ENCODE measurements at places on chromosomes 3 and 15.

DNA sequence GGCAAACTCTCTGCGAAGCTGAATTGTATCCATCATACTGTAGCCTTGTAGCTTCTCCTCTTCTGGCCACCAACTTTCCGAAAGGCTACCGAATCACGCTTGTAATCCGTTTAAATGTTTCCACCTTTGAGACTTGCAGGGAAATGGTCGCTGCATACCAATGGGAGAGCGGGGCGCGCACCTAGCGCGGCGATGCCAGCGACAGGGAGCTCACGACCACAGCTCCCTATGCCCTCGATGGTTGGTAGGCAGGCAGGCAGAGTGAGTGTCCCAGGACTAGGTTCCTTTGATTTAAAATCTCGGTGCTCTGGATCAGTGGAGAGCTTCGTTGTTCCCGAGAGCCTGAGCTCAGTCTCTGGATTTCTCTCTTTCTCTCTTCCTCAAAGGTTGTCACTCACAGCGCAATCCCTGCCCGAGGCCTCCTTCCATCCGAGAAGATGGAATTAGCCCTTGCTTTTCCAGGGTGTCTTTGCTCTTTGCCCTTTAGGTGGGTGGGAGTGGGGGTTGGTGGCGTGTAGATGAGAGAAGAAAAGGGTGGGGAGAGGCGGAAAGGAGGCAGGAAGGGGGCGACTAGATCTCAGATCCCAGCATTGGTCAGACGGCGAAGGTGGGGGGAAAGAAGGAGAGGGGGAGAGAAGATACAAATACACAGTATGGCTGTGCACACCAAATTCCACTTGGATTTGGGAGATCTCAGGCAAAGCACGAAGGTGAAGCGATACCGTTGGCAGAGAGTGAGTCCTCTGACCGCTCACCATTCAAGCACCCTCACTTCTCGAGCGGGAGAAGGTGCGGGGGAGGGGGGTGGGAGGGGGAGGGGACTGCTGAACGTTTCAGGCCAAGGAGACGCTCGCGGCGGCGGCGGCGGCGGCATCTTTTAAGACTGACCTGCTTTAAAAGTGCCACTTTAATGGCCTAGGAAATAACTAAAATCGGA is at the start of gene SLITRK3:
Gene SLITRK3 (minus strand): TSS at position 745 of the 937 bp plus-strand sequence. CDS start 5,554 bp downstream, outside the sequence.
- no peak for DNase-seq

GRCh38 chr3:38039101-38039898 is at the start of gene DLEC1:
DLEC1 (plus strand) TSS chr3:38039208; CDS start chr3:38039226, 18 bp downstream.
- DNase-seq, result peak; percentile 84

DNA sequence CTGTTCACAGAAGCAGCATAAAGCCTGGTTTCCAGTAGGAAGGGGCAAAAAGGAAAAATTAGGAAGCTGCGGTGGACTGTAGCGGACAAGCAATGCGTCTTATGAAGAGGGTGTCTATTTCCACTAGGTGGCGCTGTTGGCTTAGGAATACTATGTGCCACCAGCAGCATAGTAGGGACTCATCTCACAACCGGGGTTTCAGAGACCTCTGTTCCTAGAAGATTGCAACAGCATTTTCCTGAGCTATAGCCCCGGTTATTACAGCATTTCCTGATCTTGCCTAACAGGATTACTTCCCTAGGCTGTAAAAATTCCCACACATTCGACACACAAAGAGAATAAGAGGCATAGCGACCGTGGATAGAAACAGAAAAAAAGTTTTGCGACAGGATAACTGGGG is 683.0 kb downstream of the TBL1XR1 start:
- peak; percentile 81 for DNase-seq

- peak; percentile 5 for DNase-seq
Measured at GRCh38 chr3:181417748-181418147, 294.0 kb upstream of the SOX2 start.

GRCh38 chr15:52483707-52484106 is 45.0 kb downstream of the MYO5A start:
- peak; percentile 12 for DNase-seq

DNA sequence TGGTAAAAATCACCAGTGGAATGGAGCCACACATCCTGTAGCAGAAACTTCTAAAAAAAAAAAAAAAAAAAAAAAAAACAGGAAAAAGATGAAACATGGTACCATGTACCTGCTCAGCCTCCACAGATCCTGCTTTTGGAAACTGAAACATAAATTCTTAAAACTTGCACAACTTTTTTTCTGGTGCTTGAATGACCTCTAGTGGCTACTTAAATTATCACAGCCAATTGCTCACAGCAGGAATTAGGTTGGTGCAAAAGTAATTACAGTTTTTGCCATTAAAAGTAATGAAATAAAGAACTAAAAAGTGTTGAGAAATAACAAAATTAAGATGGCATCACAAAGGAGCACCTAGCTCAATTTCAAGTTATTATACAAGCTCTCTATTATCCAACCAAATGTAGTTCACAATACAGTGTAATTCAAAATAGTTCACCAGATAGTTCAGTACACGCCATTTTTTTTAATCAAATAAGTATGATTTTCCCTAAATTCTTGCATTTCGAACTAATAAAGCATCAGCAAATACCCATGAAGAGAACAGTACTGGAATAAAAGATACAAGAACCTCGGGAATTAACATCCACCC is 80.6 kb downstream of the ULK4 start:
- DNase-seq, result peak; percentile 73

- no peak for DNase-seq
Measured at GRCh38 chr15:73388256-73388781, 19.6 kb upstream of the HCN4 start.

- no peak for DNase-seq
Measured at GRCh38 chr15:70269311-70269911, 171.7 kb upstream of the TLE3 start.

DNA sequence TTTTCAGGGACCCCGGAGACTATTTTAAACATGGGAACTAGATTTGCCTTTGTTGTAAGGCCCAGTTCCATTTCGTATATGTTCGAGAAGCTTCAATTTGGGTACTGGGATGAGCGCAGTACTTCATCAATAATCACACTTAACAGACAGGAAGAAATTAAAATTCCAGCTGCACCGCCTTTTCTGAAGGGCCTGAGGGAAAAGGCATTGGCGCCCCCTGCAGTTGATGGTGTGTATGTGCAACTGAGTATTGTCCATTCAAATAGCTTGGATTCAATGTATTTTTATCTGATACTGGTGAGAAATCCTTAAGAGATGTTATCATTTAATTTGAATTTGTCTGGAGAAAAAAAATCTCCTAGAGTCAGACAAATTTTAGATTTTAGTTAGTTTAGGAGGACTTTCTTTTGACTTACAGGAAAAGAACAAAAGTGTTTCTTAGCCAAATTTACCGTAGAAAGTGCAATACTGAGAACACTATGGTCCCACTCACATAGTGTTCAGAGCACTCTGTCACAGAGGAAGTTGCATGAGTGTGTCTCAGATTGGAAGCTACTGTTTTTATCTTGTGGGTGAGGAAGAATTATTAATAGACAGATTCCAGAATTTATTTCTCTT is 5.4 kb upstream of the ALDH1A2 start:
- peak; percentile 70 for DNase-seq

GRCh38 chr3:194489736-194490612 is 3.2 kb upstream of the ATP13A3 start:
- DNase-seq, result peak; percentile 60

GRCh38 chr3:126961791-126962461 is 21.0 kb upstream of the PLXNA1 start:
- no peak for DNase-seq

DNA sequence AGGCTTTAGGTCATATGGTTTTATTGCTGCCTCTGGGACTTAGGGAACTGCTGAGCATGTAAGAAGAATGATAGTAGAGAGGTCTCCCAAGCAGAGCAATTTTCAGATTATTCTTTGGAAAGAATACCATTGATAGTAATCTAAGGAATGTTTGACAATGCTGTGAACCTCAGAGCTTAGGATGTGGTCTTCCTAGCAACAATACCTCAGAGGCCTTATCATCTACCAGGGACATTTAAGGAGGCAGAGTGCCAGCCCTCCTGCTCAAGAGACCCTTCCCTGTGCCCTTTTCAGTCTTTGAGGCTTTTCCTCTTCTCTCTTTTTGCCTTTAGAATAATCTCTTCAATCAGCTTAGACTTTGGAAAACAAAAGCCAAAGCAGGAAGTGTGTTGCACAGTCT is 272.1 kb downstream of the OXSM start:
- no peak for DNase-seq

DNA sequence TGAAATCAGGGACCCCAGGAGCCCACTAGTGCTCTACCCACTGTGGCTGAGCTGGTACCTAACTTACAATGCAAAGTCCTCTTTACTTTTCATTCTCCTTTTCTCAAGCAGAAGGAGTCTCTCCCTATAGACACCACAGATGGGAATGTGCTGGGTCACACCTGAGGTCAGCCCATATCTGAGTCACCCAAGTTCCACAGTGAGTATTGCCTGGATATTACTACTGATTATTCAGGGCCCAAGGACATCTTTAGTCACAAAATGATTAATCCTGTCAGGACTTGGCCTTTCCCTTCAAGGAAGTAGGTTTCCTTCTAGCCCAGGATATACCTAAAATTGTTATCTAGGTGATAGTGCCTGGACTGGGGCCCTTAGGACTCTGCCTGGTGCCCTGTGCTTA is 1305.2 kb downstream of the SI start:
- no peak for DNase-seq

- no peak for DNase-seq
Measured at GRCh38 chr3:23701716-23702597, 103.8 kb upstream of the UBE2E1 start.

DNA sequence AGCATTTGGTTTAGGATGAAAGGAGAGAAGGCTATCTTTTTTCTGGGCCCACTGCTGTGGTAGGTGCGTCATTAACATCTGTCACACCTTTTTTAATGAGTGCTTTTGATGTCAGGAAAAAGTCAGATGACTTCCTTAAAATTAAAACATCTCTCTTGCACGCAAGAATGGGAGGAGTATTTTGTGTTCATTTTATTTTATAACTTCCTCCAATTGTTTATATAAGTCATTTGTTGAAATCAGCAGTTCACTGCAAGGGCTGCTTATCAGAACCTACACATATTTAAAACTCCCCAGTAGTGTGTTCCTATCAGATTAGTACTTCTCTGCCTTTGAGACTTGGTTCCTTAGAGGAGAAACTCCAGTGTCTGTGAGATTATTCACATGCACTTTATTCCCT is 143.8 kb downstream of the NEO1 start:
- DNase-seq, result peak; percentile 86

GRCh38 chr15:45377609-45378148 is 665 bp downstream of the GATM start:
- no peak for DNase-seq

GRCh38 chr3:164452707-164453106 is 625.6 kb downstream of the SI start:
- no peak for DNase-seq

DNA sequence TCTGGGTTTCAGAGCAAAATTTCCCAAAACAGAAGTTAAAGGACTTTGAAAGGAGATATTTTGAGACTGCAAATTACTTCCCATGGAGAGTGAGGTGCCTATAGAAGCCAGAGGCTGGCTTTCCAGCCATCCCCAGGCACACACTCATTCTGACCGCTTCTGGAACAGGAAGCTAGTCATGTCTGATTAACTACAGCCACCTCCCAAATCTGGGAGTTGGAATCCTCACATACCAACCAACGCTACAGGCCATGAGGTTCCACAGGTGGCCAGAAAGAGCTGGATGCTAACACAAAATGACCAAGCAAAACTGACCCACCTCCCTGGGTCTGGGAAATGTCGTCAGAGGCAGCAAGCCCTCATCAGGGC is 87.2 kb downstream of the SNRK start:
- DNase-seq, result no peak

GRCh38 chr15:94000606-94001005 is 230.8 kb upstream of the MCTP2 start:
- no peak for DNase-seq

GRCh38 chr15:68553994-68554720 is 24.6 kb upstream of the CORO2B start:
- DNase-seq, result peak; percentile 82

- DNase-seq, result peak; percentile 10
Measured at GRCh38 chr15:92393071-92393979, at the start of gene ST8SIA2. ST8SIA2 (plus strand) TSS chr15:92393881; CDS start chr15:92394065, 184 bp downstream.

- no peak for DNase-seq
Measured at GRCh38 chr15:75065467-75065850, 42.1 kb downstream of the PPCDC start.

DNA sequence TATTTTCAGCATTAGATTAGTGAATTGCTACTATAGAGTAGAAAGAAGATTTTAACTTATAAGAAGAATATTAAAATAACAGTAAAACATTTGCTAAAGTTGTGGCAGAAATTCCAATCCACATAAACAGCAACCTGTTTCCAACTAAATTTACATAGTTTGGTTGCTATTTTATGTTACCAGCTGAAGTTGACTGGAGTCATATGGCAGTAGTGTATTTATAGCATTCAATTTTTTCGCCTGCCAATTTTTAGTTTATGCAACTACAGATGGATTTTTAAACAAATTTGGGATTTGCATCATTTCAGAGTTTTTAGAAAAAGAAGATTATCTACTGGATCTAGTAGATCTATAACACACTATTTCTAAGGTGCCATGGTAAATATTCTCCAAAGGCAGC is 332.5 kb upstream of the BCHE start:
- no peak for DNase-seq

DNA sequence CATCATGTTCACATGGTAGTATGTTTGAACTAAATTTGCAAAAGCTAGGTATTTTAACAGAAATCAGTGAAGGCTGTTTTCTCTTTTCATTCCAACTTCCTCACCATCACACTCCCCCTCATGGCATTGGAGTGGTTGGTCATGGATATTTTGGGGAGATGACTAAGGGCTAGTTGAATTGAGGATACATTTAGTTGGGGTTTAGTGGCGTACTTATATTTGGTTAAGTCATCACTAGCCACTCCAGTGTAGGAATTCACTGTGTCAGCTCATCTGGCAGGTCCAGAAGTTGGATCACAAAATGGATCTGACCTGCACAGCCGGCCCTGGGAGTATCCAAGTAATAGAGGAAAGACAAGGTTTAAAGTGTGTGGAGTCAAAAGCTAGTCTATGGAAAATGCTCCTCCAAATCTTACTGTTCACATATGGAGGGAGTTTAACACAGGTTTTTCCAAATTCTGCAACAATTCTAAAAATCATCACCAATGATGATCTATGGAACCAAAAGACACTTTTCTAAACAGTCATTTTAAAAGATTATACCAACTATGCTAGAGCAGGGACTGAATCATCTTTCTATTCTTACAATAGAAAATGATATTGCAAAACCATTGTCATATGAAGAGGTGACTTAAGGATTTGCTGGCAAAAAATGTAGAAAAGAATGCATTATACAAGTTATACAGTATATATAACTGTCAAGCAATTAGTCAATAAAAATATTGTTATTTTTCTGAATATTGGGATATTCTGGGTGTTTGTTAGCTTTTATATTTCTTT is 247.8 kb upstream of the PEX5L start:
- no peak for DNase-seq

DNA sequence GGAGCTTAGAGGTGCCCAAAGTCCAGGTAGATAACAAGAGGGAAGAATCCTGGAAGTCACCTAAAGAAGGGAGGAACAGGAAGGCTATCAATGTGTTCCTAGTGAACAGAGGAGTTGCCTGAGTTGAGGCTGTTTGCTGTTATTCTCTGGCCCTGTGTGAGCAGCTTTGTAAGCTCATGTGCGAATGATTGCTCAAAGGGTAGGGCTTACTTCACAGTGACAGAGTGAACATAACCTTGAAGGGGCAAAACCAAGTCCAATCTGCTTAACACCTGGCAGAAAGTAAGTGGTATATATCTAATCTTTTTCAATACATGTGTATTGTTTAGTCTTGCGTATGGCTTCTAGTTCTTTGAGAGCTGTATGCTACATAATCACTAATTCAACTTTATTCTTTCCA is 1153.6 kb downstream of the TUSC7 start:
- DNase-seq, result no peak

Data from hematopoietic multipotent progenitor cell treated with erythropoietin and hydrocortisone succinate and interleukin-3 and kit ligand, for 6 days (in vitro differentiated cells).